ENCODE measurements at places on chromosomes 7 and 10. TPM values are rescaled to one million over a fixed set of nuclear protein-coding genes. Genes with fewer than 3 reads are reported as not detected.

Gene ST8SIA6
- 0.35 TPM for total RNA-seq

Gene ZP3
- total RNA-seq, result 0.87 TPM

Gene PAPOLB
- 0.22 TPM for total RNA-seq

Gene ANKRD22
- total RNA-seq, result 0.80 TPM

Gene STRIP2
- 0.19 TPM for total RNA-seq

Gene SPDYE18
- 0.42 TPM for total RNA-seq

Gene ITIH2
- not detected for total RNA-seq

Gene TCAF1
- 50.8 TPM for total RNA-seq

Gene UNCX
- total RNA-seq, result not detected

Gene TMEM106B
- 35.4 TPM for total RNA-seq

Gene SMARCD3
- 36.5 TPM for total RNA-seq
